Sciatic nerve (tissue), 2 donors: ENCODE measurements at places on chromosomes 4 and X. TPM values are rescaled to one million over a fixed set of nuclear protein-coding genes. Genes with fewer than 3 reads are reported as not detected.
A peak's percentile ranks its signal among the peaks of the same experiment; 100 is the strongest.

The SMIM10L2A gene
- 2.7 TPM for total RNA-seq

The TREX2 gene
- total RNA-seq: 1.7 TPM

The DMRTC1B gene
- total RNA-seq: 0.45 TPM

The UCP1 gene
- total RNA-seq: not detected

The INTS6L gene
- total RNA-seq: 11.8 TPM

The GIMD1 gene
- total RNA-seq: not detected

The FUNDC1 gene
- 13.8 TPM for total RNA-seq

The CT47B1 gene
- not detected for total RNA-seq

The RAB9B gene
- 3.8 TPM for total RNA-seq

DNA sequence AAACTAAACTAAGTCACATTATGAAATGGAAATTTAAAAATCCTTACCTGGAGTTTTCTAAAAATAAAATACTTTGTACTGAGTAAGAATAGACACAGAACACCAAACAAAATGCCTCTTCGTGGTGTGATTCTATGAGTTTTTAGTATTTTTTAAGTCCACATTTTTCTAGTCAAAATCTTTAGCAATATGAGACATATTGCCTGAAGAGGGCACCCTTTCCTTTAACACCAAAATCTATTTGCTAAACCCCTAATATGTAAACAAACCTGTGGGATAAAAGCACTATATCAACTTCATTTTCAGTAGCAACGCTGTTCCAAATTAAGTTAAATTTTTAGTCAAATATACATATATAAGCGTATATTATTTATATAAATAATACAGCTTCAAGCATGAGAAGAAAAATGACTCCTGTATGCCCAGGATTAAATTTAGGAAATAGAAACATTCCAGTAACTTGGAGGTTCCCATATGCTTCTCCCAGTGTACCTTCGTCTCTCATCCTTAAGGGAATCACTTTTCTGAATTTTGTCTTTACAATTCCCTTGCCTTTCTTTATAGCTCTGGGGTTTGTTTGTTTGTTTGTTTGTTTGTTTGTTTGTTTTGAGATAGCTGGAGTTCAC is 23.0 kb upstream of the PGM2 start:
- DNase-seq: no peak

DNA sequence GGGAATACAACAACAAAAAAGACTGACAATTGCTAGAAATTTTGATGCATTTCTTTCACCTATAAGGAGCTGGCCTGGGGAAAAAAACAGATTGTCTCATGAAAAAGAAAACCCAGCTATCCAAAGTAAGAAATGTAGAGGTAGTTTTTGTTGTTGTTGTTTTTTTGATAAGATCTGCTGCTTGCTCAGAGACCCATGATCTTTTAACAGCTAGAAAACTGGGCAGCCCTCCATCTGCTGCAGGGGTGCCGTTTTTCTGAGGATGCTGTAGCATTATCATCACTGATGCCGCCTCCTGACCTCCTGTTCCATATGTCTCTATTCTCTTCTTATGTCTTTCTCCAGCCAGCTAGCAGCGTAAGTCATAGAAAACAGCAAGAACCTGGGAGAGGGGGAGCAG is 98.3 kb downstream of the BMPR1B start:
- DNase-seq: no peak

- peak; percentile 63 for DNase-seq
Observed at GRCh38 chr4:81635739-81636138, 164.0 kb upstream of the RASGEF1B start.

- no peak for DNase-seq
Observed at GRCh38 chrX:30489323-30489722, 88.2 kb downstream of the TASL start.

GRCh38 chr4:40731792-40732245 is 17.9 kb upstream of the NSUN7 start:
- DNase-seq: no peak

GRCh38 chr4:36332782-36333131 is 51.3 kb downstream of the DTHD1 start:
- no peak for DNase-seq

DNA sequence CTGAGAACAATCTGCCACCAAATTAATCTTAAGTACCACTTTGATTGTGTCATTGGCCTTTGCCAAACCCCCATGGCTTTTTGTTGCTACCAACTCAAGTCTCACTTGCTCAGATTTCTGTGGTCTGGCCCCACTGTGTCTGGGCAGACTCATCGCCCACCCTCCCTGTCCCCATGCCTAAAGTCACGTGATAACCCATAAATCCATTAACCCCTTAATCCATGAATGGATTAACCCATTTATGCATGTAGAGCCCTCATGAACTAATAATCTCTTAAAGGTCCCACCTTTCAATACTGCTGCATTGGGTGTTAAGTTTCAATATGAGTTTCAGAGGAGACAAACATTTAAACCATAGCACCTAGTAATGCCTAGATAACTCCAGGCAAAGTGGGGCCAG is 78.5 kb upstream of the BLTP1 start:
- no peak for DNase-seq

DNA sequence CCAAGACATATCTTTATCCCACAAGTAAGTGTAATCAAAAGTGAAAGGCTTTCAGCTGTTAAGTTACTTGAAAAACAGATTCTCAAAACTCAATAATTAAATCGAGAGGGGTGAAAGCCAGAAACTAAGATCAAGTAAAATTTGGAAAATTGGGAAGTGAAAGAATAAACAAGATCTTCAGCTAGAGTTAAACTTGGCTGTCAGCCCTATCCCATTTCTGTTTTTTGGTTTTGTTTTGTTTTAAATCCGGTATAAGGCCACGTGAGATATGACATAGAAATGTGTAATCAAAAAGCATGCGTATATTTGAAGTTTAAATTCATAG is 856.8 kb downstream of the STIM2 start:
- no peak for DNase-seq

- DNase-seq: no peak
Observed at GRCh38 chr4:93501244-93501643, 327.3 kb upstream of the ATOH1 start.

GRCh38 chrX:138519296-138519695 is 192.2 kb downstream of the FGF13 start:
- no peak for DNase-seq

- DNase-seq: no peak
Observed at GRCh38 chrX:107659768-107660167, 31.5 kb downstream of the PRPS1 start.

- peak; percentile 68 for DNase-seq
Observed at GRCh38 chr4:242121-242848, 63.0 kb downstream of the ZNF732 start.

- DNase-seq: no peak
Observed at GRCh38 chr4:74385386-74385785, 20.4 kb downstream of the EREG start.
